NCI-H1694 treated with DMSO at 0.1 percent for 48 hours (cell line): ENCODE measurements at places on chromosomes 7 and 10.

GRCh38 chr7:54343511-54343910, 198.7 kb upstream of the VSTM2A start:
- no peak for DNase-seq

- DNase-seq: no peak
Measured at GRCh38 chr7:155710031-155710430, 65.6 kb downstream of the RBM33 start.

- no peak for DNase-seq
Measured at GRCh38 chr10:50456719-50457118, 167.0 kb downstream of the SGMS1 start.

DNA sequence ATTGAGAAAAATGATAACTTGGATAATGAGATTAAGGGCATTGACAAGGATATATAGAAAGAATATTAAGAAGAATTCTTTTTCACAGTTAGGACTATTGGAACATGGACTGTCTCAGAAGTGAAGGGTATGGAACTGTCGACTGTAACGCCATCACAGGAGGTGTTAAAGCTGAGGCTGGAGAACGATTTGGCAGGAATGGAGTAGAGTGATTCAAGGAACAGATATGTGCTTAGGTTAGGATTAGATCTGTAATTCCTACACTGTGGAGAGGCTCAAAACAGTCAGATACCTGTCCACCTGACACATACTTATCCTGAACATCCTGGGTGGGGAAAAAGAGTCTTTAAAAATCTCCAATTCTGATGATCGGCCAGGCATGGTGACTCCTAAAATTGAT, 30.9 kb downstream of the RHOBTB1 start:
- DNase-seq: no peak

GRCh38 chr7:74464931-74465886, 11.5 kb downstream of the GTF2IRD1 start:
- no peak for DNase-seq

GRCh38 chr7:98568891-98569290, 48.2 kb upstream of the NPTX2 start:
- DNase-seq: no peak

DNA sequence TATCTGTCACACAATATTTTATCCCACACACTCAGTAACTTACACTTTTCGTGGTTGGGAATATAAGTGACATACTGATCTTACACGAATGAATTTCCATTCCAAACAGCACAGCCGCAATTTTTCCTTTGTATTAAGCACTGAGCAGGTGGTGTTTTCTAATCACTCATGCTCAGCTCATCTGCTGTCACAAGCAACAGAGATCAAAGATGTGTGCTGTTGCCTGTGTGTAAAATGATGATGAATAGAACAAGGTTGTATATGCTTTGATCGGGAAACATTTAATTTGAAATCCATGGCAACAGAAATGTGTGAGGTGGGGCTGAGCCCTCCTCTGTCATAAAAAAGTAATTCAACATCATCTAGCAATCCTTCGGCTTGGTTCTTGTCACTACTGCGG, 927.7 kb upstream of the MBL2 start:
- DNase-seq: no peak

GRCh38 chr10:94299417-94299816, 63.3 kb downstream of the NOC3L start:
- no peak for DNase-seq

DNA sequence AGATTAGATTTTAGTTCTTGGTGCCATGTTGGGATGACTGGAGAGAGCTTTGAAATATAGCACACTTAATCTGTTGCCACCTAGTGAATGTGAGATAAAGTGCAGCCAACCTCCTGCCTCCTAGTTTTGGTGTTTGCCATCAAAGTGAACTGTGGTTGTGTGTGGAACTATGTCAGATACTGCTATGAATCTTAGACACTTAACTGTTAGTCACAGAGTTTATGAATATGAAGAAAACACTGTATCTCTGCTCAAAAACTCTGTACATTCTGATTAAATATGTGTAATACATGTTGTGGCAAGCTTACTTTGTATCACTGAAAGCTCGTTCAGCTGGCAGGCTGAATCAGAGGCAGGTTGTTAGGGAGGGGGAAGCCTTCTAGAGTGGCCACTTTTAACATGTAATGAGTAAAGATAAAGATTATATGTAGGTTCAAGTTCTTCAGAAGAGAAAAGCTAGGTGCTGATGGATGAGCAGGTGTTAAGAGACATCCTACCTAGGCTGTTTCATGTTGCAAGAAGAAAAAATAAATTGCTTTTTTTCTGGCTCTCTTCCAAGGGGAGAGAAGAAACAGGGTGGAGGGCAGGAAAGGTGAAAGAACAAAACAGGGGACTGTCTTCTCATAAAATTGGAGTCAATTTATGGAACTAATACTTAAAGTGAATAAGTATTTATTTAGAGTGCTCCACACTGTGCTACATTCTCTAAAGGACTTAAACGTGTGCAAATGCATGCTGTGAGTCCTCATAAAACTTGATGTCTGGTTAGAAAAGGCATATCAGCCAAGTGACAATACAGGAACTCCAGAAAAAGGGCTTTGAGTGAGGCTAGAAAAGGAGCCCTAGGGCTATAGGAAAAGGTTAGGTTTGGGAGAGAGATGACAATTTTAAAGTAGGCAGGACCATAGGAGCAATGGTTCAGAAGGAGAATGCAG, 14.1 kb upstream of the LAMB1 start:
- peak; percentile 65 for DNase-seq

DNA sequence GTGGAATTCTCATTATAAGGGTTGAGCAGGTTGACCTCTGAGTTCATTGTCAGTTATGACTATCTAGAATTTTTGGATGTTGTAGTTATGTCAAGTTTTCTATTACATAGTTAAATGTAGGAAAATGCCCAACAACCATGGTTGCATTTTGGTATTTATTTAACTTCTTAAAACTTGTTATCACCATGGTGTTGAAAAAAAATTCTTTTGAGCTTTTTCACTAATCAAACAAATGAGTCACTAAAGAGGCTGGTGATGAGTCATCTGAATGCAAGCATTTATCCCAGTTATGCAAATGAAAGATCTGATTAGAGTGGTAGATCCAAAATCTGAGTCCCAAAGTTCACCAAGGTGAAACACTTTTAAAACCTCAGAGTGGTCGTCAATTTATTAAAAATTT, 624.7 kb upstream of the IGFBP3 start:
- no peak for DNase-seq

- DNase-seq: no peak
Measured at GRCh38 chr7:93751421-93751820, 139.1 kb downstream of the TFPI2 start.

DNA sequence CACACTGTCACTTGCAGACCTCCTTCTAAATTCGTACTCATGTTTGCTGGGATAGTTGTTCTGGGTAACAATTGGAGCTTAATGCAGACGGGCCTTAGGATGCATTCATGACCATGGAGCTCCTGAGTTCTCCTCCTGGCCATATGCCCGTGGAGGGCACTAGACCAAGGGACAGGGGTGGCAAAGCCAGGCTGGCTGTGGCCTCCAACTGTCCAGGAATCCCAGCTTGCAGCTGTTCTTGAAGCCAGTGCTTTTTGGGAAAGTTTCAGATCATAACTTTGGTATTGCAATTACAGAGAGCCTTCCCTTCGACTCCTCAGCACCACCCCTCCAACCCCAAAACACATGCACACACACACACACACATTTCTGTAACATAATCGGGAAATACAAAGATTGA, 30.6 kb downstream of the ANTXRL start:
- no peak for DNase-seq
